ENCODE measurements at places on chromosomes 1 and 21.
A peak's percentile ranks its signal among the peaks of the same experiment; 100 is the strongest.

- DNase-seq = no peak
Measured at GRCh38 chr1:161718559-161719324, 2.6 kb upstream of the FCRLB start.

- DNase-seq = no peak
Measured at GRCh38 chr1:24325587-24326449, 6.7 kb downstream of the GRHL3 start.

DNA sequence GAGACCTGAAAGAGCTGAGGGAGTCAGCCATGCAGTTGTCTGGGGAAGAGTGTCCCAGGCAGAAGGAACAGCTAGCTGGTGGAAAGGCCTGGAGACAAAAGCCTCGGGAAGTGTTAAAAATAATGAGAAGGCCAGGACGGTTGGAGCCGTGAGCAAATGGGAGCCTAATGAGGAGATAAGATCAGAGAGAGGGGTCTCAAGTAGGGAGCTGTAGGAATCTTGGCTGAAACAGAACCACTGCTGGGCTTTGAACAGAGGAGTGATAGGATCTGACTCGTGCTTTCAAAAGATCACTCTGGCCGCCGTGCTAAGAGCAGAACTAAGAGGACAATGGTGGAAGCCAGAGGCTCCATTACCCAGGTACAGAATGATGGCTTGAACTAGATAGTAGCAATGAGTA lies 1.9 kb upstream of the FOXJ3 start:
- DNase-seq = no peak

DNA sequence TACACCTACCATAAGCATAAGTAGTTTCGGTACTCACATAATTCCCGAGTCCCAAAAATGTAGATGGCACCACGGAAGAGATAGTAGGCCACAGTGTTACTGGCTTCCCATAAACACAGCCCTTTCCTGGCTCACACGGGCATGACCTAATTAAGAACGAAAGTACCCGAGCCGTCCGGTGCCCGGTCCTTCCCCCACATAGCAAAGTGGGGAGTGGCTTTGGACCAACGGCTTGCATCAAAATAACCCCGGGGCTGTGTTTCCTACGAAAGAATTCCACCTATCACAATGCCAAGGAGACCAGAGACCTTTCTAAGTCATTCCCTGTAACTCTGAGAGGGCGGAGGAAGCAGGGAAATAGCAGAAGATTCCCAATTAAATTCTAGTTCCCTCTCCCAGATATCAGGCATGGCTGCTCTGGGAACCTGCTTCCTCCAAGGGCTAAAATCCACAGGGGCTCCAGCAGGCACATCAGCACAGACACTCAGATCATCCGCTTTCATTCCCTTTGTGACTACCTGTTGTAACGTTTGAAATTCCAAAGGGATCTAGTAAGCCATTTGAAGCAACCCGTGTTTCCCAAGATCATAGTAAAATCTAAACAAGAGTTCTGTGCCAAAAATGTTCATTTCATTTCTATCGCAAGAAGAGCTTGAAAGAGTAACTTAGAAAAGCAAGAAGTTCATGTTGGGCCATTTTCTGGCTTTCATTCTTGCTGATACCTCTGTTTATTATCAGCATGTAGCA lies at the start of gene TMPRSS3:
Gene TMPRSS3, minus strand, starts transcription at position 148 of the 747 bp plus-strand sequence. CDS start 635 bp downstream, outside the sequence.
- no peak for DNase-seq

GRCh38 chr21:29786496-29787360 lies 153.1 kb downstream of the GRIK1 start:
- no peak for DNase-seq

- DNase-seq = peak; percentile 23
Measured at GRCh38 chr1:184753608-184754475, 816 bp downstream of the EDEM3 start.

GRCh38 chr1:219659005-219659600 lies 46.2 kb upstream of the ZC3H11B start:
- DNase-seq = no peak

GRCh38 chr1:37177230-37177864 lies 143.0 kb upstream of the GRIK3 start:
- no peak for DNase-seq

DNA sequence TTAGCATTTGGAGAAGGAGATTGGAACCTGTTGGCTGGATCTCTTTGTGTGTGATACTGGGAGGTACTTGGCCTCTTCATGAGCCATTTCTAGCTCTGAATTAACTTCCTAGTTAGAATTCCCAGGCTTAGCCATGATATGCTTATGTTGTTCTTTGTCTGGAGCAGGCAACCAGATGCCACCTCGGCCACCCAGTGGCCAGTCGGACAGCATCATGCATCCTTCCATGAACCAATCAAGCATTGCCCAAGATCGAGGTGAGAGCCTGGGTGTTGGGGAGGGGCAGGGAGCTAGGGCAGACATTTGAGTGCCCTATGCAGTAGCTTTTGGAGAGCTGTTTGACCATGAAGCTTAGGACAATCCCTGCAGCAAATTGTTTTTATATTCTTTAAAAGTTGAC lies 26.5 kb upstream of the PIGV start:
- no peak for DNase-seq

- no peak for DNase-seq
Measured at GRCh38 chr1:166884040-166884642, 8.1 kb upstream of the TADA1 start.

DNA sequence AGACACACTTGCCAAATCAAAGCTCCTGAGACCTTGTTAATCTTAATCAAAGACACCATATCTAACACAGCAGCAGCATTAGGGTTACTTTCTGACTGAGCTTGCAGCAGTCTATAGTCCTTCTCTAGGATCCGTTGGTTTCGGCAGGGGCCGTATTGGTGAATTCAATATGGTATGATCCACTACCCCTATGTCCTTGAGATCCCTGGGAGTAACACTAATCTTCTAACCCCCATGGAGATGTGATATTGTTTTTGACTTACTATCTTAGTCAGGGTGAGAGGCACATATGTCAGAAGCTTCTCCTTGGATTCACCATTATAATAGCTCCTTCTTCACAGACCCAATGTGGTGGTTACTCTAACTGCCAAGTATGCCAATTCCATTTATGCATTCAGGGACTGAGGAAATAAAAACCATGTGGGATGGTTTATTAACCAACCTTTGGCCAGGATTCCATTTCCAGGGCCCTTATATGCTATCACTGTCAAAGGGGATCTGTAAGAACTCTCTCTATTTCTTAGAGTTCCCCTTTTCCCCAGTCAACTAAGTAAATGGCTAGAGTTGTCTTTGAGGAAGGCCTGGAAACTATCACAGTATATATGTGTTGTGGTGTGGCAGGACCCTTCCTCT lies 673.6 kb upstream of the USP24 start:
- DNase-seq = no peak

- no peak for DNase-seq
Measured at GRCh38 chr1:160522622-160523345, at the start of gene SLAMF6. TSS of gene SLAMF6 (minus strand) at chr1:160523255. CDS start at chr1:160523192, 63 bp downstream.

DNA sequence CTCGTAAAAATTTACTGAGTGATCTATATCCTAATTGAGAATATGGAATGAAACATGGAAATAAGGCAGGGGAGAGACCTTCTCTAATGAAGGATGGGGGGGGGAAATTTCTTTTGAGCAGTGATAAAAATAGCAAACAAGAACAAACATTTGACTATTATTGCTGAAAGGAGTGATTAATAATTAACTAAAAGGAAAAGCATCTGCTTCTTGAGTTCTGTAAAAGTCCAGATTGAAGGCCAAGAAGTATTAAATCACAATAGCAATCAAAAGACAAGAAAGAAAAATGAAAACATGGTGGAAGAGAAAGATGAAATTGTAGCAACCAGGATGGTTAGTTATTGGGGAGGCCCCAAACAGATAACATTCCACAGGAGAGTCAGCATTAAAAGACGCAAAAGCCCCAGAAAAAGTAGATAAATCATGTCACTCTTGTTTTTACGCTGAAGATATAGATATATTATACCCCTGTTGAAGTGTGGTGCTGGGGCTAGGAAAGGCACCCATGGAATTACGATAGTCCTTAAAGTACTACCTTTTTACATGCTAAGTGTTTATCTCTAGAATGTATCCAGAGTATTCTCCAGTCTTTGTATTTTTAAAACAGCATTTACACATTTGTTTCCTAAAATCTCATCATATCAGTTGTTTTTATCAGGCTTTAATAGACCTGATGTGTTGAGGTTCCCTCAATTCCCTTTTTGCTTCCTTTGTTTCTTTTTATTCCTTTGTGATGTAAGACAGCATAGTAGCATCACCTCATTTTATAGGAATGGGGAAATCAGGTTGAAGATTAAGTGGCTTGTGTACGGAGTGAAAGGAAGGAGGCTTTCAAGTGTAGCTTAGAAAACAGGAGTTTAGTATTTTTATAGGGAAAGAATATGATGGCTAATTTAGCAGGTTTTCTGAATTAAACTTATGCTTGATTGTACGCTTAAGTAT lies 28.9 kb downstream of the DISP1 start:
- DNase-seq = no peak

DNA sequence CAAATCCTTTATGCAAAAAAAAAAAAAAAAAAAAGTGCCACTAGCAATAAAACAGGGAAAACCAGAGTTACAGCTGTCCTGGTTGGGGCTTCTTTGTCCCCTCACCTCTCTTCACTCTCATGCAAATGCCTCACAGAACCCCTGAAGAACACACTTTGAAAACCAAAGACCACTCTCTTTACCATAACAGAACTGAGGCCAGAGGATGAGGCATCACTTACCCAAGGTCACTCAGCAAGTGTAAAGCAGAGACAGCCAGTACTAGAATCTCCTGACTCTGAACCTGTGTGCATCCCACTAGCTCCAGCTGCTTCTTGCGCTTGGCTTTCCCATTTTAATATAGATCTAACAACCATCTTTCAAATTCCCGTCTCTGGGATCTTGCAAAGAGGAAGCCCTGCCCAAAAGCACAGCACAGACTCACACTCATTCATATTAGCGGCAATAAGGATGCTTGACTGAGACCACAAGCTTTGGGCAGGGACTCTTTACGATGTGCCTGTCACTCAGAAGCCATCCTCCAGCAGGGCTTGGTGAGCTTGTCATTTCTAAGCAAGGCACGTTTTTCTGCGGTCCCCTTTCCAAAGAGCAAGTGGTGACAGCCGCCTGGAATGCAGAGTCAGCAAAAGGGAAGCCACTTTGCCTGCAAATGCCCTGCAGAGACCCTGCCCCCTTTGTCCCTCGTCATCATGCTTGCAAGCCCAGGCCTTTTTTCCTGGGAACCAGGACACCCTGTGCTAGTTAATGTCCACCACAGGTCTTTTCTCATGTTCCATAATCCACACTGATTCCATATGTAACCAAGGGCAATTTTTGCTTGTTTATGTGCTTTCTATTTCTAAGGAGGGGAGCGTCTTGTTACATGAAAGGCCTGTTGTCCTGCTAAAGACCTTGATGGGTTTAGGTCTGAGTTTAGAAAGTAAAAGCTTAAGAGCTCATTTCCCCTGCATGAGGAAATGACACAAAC lies 76.5 kb upstream of the NFIA start:
- DNase-seq = no peak

DNA sequence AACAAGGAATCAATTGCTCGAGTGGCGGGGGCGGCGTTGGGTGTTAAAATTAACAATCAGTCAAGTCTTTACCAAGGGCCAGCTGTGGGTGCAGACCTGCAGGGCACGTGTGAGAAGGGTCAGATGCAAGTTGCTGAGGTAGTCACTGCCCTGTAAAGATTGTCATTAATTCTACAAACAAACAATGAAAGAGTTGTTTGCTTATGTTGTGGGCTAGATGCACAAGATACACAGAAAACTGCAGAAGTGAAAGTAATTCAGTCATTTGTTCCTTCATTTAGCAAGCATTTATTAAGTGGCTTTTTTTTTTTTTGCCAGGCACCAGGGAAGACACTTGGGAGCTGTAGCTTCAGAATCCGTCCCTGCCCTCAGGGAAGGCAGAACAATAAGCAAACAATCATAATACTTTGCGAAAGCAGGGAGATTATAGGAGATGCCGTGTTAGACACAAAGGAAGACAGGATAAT lies 79.5 kb downstream of the NR5A2 start:
- no peak for DNase-seq

GRCh38 chr1:184542291-184542690 lies 155.5 kb downstream of the C1orf21 start:
- DNase-seq = no peak

GRCh38 chr21:36433059-36433709 lies 46.7 kb downstream of the CLDN14 start:
- DNase-seq = no peak

- no peak for DNase-seq
Measured at GRCh38 chr1:115640384-115640783, 1.4 kb upstream of the VANGL1 start.

- DNase-seq = no peak
Measured at GRCh38 chr21:35932232-35932911, 128.0 kb downstream of the SETD4 start.

DNA sequence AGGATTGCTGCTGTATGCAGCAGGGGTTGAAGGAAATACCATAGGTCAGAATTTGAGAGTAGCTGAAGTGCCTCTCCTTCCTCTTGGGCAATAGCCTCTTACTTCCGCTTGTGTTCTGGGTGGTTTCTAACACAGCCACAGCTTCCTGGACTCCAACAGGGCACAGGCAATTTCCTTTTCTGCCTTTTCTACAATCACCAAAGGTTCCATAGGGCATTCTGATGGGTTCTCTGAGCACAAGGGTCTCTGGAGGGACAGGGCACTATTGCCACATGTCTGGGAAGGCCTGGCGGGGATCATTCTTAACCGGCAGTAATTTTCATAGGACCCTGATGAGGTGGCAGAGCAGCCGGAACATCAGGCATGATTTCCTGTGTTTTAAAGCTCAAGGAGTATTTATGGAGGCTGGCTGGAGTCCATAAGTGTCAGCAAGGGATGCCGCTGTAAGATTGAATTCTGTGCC lies 5.5 kb upstream of the AGTRAP start:
- DNase-seq = no peak

DNA sequence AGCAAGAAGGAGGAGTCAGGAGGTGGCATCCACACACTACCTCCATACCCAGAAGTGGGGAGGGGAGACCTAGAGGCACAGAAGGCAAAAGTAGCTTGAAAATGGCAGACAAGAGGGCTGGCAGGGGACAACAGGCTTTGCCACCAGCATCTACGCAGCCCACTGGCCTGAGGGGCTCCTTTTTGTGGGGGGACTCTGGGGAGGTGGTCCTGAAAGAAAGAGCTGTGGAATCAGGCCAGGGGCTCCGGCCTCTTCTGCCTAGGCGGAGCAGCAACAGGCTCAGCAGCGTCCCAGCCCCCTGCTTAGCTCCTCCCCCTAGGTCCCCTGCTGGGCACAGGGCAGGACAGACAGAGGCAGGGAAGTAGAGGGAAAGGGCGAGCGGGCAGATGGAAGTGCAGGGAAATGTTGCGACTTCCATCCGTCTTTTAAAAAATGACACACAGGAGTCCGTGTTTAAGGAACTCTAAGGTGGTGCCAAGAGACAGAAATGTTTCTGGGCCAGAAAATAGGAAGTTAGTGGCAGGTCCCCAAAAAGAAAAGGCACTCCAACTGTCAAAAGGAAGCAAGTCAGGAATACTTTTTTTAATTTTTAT lies 10.0 kb upstream of the LEFTY2 start:
- no peak for DNase-seq
